ENCODE measurements at places on chromosomes 7 and 10.
A peak's percentile ranks its signal among the peaks of the same experiment; 100 is the strongest.

GRCh38 chr10:108782411-108782810, 1140.9 kb downstream of the XPNPEP1 start:
- DNase-seq, result no peak

- no peak for DNase-seq
Observed at GRCh38 chr10:105398202-105398601, 757.1 kb downstream of the SORCS3 start.

- no peak for DNase-seq
Observed at GRCh38 chr10:36730316-36730715, 395.1 kb upstream of the ANKRD30A start.

GRCh38 chr7:46660402-46660980, 739.4 kb upstream of the IGFBP3 start:
- no peak for DNase-seq

- DNase-seq, result no peak
Observed at GRCh38 chr7:85823396-85824080, 636.7 kb upstream of the SEMA3D start.

DNA sequence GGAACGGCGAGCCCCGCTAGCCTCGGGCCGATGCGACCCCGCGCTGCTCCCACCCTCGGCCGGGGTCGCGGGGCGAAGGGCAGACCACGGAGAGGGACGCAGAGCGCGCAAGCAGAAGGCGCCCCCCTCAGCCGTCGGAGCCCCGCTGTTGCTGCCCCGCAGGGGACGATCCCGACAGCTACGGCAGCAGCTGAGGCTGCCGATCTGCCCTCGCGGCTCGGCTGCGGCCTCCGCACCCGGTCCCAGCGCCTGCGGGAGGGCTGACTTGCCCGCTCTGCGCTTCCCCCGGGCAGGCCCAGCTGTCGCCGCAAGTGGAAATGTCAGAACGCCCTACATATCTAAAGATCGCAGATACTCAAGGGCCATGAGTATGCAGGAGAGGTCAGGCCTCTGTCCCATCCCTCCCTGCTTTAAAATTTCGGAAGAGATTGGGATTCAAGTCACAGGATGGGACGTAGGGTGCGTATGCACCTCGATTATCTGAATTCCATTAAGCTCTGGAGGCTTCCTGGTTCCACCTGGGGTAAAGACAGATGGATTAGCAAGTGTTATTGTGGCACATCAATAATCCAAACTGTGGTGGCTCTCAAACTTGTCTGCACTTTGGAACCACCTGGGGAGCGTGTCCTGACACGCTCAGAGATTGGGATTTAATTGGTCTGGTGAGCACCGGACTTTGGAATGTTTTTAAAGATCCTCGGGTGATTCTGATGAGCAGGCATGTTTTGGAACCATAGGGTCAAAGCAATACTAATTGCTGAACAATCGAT, at the start of gene CRPPA:
Gene CRPPA, minus strand, starts transcription at position 206 of the 770 bp plus-strand sequence. CDS start 216 bp downstream, outside the sequence.
- peak; percentile 36 for DNase-seq

GRCh38 chr10:58173391-58173790, 94.3 kb downstream of the IPMK start:
- no peak for DNase-seq

DNA sequence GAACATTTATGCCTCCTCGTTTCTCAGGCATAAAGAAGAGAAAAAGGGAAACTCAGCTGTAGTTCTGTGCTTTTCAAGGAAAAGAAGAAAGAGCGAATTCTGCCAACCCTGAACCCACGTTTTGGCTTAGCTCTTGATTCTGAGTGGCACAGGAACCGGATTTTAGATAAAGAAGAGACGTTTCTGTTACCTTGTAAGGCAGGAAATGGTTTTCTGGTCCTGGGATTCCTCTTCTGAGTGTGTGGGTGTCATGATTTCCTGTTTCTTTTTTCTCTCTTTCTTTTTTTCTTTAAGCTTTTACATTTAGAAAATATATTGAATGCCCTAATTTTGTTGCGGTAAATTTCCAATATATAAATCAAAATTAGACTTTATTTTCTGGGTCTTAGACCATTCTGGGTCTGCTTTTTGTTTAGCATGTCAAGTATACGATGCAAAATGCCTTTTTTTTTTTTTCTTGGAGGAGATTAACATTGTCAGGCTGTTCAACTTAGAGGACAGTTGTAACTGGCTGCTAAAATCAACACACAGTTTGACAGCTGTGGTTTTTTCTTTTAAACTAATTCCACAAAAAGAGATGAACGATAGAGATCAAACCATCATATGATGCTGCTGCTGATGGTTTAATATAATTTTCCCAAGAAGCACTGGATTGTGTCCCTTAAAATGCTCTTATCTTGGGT, 190.8 kb downstream of the GATA3 start:
- no peak for DNase-seq

GRCh38 chr10:3172081-3172445, 519 bp downstream of the PITRM1 start:
- DNase-seq, result peak; percentile 55

- DNase-seq, result peak; percentile 35
Observed at GRCh38 chr7:1357601-1358271, 101.5 kb downstream of the MICALL2 start.

DNA sequence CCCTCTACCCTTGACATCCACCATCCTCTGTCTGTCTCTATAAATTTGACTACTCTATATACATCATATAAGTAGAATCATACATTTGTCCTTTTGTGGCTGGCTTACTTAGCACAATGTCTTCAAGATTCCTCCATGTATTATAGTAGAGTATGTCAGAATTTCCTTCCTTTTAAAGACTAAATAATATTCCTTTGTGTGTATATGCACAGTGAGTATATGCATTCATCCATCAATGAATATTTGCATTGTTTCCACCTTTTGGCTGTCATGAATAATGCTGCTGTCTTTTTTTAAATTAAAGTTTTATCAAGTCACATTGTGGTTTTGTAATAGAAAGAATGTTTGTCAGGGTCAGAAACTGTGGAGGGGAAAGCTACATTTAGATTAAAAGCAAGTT, 195.3 kb downstream of the ANK3 start:
- no peak for DNase-seq

DNA sequence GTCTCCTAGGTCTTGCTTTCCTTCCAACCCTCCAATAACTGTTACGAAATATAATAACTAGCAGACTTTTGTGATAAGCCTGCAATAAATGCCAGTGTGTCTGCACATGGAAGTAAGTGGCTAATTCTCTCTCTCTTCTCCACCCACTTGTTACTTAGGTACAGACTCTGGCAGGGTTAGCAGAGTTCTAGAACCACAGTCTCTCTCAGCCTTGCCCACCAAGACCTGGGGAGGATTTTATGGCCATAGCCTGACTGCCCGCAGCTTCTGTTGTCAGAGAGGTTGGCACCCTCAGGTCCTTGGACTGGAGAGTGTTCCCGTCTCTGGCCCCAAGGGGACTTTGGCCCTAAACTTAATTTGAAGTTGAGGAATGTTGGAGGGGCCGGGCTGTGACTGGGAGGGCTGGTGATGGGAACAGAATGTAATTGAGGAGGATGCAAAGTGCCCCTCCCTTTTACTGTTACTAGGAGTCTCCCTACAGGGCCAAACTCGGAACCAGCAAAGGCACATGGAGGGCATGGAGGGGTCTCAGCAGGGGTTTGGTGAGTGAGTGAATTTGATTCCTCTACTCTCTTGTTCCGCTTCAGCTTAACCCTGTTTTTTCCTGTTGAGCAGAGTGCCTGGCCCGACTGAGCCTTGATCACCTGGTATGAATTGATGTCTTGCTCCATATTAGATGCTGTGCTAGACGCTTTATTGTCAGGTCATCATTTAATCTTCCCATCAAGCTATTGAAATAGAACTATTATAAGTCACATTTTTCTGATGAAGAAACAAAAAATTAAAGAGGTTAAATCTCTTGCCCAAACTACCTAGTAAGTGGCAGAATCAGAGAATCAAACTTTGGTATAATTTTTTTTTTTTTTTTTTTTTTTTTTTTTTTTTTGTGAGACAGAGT, 37.0 kb upstream of the LCOR start:
- no peak for DNase-seq

- DNase-seq, result no peak
Observed at GRCh38 chr10:123309731-123310130, 155.5 kb downstream of the BUB3 start.

GRCh38 chr10:124007773-124008145, 85.6 kb downstream of the CHST15 start:
- no peak for DNase-seq

GRCh38 chr10:47047577-47048525, 136.6 kb downstream of the PTPN20 start:
- peak; percentile 78 for DNase-seq

- no peak for DNase-seq
Observed at GRCh38 chr10:49756641-49757040, 5.5 kb downstream of the OGDHL start.

GRCh38 chr7:139773371-139773770, 4.4 kb downstream of the HIPK2 start:
- DNase-seq, result no peak

DNA sequence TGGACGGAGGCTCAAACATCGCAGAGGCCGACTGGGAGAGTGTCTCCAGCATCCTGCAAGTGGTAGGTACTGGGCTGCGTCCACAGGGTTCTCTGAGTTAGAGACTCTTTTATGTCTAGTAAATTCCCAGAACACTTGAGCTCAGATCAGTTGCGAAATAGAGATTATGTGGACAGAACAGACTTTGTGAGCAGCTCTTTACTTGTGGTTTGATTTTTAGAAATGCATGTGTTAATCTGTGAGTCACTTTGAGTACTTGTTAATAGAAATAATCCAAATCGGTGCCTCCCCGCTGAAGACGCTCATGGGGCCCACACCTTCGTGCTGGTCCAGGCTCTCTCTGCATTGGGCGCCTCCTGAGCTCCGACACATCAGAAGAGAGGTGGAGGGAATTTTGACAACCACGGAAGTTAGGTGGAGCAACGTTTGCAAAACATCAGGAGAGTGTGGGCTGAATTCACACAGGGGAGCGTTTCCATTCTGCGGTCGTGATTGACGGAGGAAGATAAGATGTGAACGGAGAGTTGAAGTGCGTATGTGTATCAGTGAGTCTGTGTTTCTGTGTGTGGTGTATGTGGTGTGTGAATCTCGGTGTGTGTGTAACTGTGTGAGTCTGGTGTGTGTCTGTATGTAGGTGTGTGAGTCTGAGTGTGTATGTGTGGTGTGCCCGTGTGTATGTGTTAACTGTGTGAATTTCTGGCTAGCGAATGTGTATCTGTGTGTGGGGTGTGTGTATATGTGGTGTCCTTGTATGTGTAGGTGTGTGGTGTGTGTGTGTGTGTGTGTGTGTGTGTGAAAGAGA, 32.1 kb downstream of the PFKP start:
- no peak for DNase-seq

- DNase-seq, result no peak
Observed at GRCh38 chr10:14748441-14748840, 26.3 kb downstream of the FAM107B start.

GRCh38 chr7:151631570-151631952, 111.9 kb upstream of the RHEB start:
- DNase-seq, result no peak

- DNase-seq, result no peak
Observed at GRCh38 chr10:132692311-132692710, 93.6 kb downstream of the NKX6-2 start.

GRCh38 chr10:92184977-92185376, 105.9 kb downstream of the CPEB3 start:
- no peak for DNase-seq

- no peak for DNase-seq
Observed at GRCh38 chr10:660970-661596, 28.4 kb downstream of the DIP2C start.

- DNase-seq, result no peak
Observed at GRCh38 chr10:66180581-66181318, 745.1 kb upstream of the LRRTM3 start.

GRCh38 chr7:23076772-23077171, 28.8 kb upstream of the KLHL7 start:
- DNase-seq, result no peak

GRCh38 chr7:151013733-151014497, 10.4 kb downstream of the ATG9B start:
- DNase-seq, result peak; percentile 82

DNA sequence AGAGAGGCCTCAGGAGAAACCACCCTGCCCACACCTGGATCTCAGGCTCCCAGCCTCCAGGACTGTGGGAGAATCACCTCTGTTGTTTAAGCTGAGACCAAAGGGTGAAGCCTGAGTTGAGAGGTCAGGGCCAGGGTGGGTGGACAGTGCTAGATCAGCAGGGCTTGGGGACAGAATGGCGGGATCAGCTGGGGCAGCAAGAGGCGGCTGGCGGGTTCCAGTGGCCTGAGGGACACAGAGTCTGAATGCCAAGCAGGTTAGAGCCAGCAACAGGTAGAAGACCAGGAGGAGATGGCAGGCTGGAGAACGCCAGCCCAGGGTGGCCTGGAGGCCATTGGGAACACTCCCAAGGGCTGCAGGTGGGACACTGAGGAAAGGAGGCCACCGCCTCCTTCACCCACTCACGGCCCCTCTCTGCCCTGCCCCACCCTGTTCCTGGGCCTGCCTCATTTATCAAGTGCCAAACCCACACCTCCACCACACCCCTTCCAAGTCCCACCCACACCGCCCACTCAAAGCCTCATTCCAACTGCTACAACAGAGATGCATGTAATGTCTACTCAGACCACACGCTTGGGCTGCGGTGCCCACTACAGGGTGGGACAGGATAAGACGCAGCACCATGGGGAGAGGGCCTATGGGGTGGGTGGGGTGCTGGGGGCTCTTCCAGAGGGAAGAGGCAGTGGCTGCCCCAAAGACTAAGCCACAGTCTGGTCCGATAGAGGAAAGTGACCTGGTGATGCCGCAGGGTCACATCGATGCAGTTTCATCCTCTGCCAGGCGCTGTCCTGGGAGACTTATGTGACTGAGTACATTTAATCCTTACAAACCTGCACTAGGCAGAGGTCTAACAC, 173.9 kb downstream of the TNS3 start:
- no peak for DNase-seq

DNA sequence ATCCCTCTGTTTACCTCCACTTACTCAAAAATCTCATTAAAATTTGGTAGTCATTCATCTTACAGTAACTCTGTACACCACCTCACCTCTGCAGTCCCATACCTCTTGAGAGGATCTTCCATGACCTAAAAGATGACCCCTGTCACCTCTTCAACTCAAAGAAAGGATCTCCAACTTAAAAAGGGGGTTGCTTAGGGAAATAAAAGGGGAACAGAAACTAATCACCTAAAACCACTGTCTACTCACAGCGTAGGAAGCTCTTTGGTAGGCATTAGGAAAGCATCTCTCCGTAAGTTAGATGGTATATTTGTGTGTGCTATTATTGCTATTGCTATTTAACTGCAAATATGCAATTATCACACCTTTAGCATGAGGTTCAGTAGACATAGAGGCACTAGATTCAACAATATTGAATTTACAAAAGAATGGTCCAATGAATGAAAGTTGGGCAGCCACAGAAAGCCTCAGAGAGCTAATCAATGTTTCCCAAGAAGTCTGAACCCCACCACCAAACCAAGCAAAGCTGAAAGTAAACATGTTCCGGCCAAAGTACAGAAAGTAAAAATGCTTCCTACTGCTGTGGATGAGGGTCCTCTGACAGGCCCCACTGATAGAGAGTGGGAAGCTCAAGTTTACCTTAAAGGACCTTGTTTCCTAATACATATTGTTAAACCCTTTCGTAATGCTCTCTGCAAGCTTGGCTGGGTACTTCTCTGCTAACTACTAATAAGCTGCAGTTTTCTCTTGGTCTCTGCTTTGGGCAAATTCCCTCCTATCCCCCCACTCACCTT, 105.8 kb downstream of the GRM8 start:
- DNase-seq, result no peak

GRCh38 chr7:27962273-27962672, 218.3 kb downstream of the JAZF1 start:
- DNase-seq, result no peak

GRCh38 chr7:17770710-17771375, 169.5 kb downstream of the SNX13 start:
- no peak for DNase-seq

- no peak for DNase-seq
Observed at GRCh38 chr7:9718071-9718661, 1255.5 kb upstream of the PHF14 start.

- no peak for DNase-seq
Observed at GRCh38 chr10:49001870-49002672, 62.4 kb upstream of the LRRC18 start.

Measured in activated naive CD4-positive, alpha-beta T cell treated with anti-CD3 and anti-CD28 coated beads, Interleukin-2, amount 50 U/mL, for 16 hours (primary cell).